ENCODE measurements at places on chromosomes 16 and 17.

DNA sequence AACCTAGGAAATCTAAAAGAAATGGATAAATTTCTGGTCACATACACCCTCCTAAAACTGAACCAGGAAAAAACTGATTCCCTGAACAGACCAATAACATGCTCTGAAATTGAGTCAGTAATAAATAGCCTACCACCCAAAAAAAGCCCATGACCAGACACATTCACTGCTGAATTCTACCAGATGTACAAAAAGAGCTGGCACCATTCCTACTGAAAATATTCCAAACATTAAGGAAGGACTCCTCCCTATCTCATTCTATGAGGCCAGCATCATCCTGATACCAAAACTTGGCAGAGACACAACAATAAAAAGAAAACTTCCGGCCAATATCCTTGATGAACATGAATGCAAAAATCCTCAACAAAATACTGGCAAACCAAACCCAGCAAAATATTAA is 52.9 kb downstream of the TTC19 start:
- no peak for DNase-seq

- DNase-seq: no peak
Observed at GRCh38 chr17:81323411-81323868, 28.3 kb upstream of the SLC38A10 start.

DNA sequence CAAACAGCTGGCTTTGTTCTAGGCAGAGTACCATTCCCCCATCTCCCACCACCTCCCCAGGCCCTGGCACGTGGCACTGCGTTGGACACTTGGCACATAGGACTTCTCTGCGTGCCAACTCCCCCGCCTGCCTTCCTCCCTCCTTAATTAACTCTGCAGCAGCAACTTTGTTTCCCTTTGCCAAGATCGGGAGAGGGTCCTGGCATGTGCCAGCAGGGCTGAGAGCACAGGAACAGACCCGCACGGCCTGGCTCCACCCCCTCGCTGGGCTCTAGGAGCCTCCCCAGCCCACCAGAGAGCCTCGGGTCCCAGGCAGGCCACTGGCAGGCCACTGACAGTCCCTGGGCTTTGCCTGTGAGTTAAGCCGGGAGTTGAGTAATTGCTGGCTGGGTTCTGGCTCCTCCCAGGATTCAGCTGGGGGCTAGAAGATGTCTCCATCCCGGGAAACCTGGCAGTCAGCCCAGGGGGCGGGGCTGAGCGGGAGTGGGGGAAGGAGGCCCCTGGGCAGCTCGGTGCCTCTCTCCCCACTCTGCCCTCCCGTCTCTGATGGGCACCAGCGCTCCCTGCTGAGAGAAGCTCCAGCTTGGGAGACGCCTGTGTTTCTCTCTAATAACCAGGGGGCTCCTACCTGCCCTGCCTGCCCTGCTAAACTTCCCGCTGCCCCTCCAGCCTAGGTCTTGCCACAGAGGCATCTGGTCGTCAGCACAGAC is 224.0 kb upstream of the TNRC6C start:
- peak; percentile 66 for DNase-seq

DNA sequence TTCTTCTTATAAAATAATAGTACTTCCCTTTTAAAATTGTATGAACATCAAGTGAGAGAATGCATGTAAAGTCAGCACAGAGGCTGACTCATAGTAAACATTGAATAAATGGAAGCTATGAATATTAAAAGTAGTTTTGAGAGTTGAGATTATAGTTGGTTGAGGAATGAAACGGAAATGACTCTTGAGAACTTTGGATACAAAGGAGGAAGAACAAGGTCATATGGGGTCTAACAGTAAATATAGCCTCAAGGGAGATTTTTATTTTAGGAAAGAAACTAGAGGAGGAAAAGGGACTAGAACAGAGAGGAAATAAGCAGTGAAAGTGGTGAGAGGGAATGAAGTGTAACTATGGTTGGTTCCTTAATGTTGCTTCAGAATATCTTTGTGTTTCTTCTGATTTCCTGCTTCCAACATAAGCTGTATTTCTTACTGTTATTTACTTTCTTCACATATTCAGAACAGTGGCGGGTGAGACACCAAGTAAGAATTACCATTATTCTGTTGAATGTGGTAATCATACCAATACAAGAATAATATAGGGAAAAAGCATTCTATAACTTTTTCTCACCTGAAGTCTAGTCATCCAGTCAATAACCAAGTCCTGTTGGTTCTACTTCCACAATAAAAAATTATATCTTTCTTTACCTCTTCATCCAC is 165.1 kb downstream of the CHD9 start:
- no peak for DNase-seq

GRCh38 chr16:67151431-67152097 is 766 bp upstream of the B3GNT9 start:
- no peak for DNase-seq

DNA sequence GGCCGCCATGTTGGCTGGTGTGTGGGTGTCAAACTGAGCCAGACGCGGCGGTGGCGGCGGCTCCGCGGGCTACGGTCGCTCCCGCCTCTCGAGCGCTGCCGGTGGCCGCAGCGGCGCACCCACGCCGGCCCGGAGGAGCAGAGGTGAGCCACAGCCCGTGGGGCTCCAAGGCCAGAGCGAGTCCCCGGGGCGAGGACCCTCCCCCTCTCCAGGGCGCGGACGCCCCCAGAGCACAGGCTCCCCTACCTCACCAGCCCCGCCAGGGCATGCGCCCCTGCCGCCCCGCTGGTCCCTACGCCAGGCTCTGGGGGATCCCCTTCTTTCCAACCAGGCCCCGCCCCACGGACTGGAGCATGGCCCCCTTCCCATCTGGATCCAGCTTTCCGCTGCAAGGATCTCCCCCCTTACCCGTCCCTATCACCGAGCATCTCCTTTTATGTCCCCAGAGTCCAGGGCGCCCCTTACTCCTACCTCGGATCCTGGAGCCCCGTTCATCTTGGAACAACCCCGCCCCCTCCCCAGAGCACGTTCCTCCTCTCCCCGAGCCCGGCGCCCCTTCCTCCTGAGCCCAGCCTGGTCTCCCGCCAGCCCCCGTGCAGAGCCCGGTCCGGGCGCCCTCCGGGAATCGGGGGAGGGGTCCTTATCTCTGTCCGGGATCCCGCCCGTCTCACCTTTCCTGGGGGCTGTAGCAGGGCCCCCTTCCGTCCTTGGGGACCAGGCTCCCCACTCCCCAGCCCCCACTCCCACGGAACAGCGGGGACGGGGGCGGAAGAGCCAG is 412 bp downstream of the EPN2 start:
- DNase-seq: peak; percentile 89

GRCh38 chr17:10653987-10654386 is 3.1 kb downstream of the MYH3 start:
- DNase-seq: no peak

DNA sequence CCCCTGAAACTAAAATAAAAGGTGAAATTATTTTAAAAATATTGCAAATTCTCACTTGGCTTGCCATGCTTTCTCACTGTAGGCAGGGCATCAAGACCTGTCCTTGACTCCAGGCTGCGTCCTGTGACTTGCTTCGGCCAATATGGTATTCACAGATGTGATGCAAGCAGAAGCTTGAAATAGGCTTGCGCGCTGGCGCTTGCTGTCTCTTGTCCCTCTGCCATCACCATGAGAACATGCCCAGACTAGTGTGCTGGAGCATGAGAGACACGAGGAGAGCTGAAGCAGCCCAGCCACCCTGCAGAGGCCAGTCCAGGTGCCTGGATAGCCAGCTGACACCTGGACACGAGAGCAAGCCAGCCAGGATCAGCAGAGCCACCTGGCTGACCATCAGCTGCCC is 21.8 kb upstream of the ZKSCAN2 start:
- DNase-seq: no peak

- no peak for DNase-seq
Observed at GRCh38 chr16:87410968-87411367, 18.8 kb downstream of the MAP1LC3B start.

DNA sequence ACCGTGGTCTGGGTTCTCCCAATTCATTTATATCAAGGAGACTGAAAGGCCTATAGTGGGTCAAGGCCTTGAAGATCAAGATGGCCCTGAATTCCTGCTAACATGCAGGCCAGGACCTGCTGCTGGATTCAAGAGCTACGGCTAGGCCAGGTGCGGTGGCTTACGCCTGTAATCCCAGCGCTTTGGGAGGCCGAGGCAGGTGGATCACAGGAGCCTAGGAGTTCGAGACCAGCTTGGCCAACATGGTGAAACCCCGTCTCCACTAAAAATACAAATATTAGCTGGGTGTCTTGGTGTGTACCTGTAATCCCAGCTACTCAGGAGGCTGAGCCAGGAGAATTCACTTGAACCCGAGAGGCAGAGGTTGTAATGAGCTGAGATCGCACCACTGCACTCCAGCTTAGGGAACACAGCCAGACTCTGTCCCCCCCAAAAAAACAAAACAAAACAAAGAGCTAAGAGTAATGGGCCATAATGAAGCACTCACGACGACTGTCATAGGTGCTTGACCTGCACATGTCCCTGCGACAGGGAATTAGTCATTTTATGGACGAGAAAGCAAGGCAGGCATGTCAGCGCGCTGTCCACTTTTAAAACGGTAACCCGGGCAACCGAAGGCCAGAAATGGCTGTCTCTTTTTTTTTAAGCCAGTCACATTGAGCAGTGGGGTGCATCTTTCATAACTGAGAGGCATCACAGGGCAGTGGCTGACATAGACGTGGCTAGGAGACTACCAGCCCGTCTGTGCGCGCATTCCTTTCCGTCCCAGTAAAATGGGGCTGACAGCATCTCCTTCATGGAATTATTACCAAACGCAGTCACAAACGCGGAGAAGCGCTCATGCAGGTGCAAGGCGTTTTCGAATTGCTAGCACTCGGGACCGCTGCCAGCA is 1.0 kb upstream of the FBRS start:
- no peak for DNase-seq

- no peak for DNase-seq
Observed at GRCh38 chr17:64994781-64995538, 61.6 kb downstream of the GNA13 start.

- DNase-seq: no peak
Observed at GRCh38 chr16:28549301-28549899, 4.3 kb upstream of the SGF29 start.

GRCh38 chr17:75914643-75915267 is 10.1 kb upstream of the MRPL38 start:
- DNase-seq: no peak

DNA sequence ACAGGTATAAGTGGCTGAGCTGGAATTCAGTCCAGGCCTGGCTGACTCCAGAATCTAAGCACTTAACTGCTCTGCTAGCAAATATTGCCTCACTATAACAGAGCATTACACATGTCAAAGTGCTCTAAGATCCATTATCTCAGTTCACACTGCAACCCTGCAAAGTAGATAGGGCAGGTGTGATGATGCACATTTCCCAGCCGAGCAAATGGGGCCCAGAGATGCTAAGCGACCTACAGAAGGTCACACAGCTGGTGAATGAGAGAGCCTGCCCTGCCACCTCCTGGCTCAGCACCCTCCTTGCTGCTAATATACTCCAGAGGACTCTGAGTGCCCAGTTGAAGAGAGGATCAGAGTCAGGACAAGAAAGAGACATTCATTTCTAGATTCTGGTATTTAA is 73.6 kb upstream of the CCL1 start:
- no peak for DNase-seq

GRCh38 chr16:30698816-30699614 is at the start of gene SRCAP:
SRCAP (plus strand) TSS chr16:30699171; CDS start chr16:30700825, 1,654 bp downstream.
- peak; percentile 95 for DNase-seq

DNA sequence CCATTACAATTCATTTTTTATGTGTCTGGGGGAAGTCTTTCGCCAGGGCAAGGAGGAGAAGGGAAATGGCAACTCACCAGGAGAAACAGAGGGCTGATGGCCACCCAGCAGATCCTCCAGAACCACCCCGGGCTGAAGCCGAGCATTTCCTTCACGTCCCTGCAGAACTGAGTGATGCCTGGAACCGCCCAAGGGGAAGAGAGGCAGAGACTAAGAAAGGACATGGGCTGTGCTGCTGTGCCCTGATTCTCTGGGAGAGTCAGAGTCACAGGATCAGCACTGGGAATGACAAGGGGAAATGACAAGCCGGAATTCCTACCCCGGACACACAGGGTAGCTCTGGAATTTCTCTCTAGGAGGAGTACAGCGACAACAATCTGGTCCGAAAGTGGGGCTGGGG is 27.8 kb downstream of the SLC6A4 start:
- DNase-seq: no peak

DNA sequence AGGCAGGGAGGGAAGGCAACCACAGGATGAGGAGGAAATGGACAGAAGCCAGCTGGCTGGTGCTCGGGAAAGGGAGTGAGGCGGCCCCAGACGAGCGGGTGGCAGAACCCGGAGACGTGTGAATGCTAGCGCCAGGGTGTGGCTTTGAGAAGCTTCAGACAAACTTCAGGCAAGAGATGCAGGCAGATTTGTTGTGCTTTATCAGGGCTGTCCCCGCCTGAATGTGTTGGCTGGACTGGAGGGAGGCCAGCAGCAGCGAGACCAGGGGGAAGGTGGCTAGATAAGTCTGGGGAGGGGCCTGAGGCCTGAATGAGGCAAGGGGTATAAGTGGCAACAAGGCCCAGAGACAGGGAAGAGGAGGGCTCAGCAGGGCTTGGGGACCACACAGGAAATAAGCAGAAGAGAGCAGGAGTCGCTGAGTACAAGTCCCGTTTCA is 22.0 kb downstream of the CAMKK1 start:
- no peak for DNase-seq

DNA sequence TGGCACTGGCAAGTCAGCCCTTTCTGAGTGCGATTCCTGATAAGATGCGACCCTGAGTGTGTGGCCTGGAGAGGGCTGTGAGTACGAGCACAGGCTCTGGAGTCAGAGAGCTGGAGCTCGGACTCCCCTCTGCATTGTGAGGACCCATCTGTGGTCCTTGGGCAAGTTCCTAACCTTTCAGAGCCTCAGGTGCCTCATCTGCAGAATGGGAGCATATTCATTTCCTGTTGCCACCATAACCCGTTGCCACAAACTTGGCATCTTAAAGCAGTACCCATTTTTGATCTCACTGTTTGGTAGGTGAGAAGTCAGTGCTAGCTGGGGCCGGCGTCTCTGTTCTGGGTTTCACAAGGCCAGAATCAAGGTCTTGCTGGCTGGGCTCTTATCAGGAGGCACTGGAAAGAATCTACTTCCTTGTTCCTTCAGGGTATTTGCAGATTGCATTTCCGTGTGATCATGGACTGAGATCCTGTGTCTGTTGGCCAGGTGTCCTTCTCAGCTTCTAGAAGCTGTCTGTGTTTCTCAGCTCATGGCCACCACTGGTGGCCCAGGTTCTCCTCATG is 20.2 kb downstream of the KNOP1 start:
- no peak for DNase-seq

Measured in right kidney (tissue), 9 donors.